ENCODE measurements at places on chromosomes 7 and 10.
A peak's percentile ranks its signal among the peaks of the same experiment; 100 is the strongest.

DNA sequence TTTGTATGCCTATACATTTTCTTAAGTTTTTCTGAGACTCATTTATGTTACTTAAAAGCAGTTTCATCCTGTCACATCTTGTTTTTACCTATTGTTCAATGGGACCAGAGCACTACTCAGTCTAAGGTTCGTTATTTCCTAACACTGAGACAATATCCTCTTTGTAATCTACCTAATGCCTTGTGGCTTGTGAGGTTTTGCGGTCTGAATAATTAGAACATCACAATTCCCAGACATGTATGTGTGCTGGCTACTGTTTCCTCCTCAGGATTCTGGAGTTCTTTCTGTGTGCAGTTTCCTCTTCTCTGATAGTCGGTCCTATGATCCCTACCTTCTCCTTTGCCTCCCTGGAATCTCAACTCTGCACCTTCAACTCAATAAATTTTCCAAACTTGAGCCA is 620.2 kb downstream of the ANKRD7 start:
- no peak for DNase-seq

DNA sequence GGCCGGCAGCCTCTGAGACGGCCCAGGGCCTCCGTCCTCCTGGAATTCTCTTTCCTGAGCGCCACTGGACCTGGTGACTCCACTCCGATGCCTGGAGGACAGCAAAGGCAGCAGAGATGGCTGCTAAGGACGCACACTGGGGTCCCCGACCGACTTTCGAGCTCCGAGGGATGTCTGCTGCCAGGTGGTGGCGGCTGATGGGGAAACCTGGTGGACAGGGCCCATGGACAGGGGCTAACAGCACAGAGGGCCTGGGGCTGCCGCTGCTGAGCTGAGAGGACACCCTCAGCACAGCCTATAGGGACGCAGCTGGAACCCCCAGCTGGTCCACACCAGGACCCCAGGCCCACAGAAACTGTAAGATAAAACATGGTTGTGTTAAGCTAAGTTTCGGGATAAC is 366.3 kb downstream of the DNAJB6 start:
- DNase-seq, result no peak

DNA sequence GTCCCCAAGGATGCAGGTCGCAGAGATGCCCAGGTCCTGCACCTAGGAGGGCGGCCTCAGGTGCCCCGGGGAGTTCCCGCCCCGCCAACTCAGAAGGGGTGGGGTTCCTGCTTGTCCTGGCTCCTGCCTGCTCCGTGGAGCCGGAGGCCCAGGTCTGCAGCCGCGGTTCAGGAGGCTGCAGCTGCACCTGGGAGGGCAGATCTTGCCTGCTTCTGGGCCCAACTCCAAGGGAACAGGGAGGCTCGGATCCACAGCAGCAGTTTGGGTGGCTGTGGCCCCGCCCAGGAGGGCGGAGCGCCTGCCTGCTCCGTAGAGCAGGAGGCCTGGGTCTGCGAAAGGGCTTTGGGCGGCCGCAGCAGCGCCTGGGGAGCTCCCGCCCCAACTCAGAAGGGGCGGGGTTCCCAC is 108.2 kb upstream of the EGR2 start:
- DNase-seq, result no peak

DNA sequence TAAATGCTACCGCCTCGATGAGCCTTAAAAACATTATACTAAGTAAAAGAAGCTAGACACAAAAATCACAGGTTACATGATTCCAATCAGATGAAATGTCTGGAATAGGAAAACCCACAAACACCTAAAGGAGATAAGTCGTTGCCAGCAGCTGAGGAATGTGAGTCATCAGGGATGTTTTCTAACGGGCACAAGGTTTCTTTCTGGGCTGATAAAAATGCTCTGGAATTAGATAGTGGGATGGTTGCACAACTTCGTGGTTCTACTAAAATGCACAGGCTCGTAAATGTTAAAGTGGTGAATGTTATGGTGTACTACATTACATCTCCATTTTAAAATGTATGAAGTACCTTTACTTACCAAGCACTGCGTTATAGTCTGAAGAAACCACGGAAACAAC is 9.7 kb downstream of the ABLIM1 start:
- no peak for DNase-seq

DNA sequence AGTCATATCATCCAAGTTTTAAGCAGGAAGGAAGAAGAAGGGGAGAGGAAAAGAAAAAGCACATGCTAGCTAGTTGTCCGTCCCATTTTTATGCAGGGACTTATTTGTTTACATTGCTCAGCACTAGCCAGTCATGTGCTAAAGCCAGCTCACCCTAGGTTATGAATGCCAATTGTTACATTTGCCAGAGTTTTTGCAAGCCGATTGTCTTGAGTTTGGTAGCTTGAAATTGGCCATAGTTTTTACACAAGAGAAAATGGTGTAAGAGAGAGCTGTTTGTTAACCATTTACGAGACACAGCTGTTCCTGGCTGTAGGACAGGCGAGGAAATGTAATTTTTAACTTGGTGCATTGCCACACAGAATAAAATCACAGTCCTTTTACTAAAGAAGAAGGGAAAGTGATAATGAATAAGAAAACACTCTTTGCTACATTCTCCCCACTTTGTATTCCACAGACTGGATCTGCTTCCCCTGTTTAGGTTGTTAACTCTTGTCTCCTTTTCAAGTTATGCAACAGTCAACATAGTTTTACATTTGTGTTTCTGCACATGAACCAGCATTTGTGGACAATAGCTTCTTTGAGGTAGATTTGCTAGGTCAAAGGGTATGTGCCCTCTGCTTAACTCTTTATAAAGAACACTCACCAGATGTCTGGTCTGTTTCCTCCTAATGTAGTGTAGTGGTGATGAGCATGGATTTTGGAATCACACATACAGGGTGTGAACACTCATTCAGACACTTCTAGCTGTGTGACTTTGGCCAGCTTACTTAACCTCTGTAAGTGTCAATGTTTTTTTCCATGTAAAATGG is 357.2 kb downstream of the LRMDA start:
- no peak for DNase-seq

- DNase-seq, result peak; percentile 34
Measured at GRCh38 chr10:100743626-100744135, 1.7 kb upstream of the PAX2 start.

- DNase-seq, result no peak
Measured at GRCh38 chr10:11610166-11610825, 1.2 kb downstream of the USP6NL start.

DNA sequence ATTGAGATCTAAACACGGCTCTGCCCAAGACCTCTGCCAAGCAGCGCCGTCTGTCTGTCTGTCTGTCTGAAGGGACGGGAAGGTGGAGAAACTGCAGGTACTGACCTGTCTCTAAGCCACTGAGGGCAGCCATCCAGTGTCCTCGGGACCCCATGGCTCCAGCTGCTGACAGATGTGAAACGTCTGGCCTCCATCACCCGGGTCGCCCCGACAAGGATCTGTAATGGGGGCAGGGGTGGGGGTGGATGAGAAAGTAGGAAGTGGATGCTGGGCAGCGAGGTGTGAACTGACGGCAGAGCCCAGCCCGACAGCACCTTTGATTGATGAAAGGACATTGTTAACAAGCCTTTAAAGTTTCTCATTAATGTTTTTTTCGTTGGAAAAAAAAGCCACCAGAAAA is 193.1 kb downstream of the EBF3 start:
- DNase-seq, result no peak

GRCh38 chr10:103746598-103746997 is 108.8 kb downstream of the SH3PXD2A start:
- DNase-seq, result no peak

DNA sequence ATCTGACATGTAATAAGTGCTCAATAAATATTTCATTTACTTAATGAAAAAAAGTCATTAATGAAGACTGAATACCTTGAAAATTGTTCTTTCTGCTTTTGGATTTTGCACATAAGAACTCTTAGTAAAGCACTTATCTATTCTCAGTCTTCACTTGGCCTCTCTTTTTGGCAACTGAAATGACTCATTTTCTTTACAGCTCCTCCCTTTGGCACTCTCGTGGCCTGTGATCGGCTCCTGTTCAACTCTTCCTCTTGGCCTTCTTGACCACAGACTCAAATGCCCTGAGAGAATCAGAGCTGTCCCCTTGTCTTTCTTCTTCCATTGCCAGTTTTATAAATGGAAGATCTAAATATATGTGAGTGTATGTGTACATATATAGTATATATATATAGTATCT is 54.2 kb downstream of the FOXP2 start:
- no peak for DNase-seq

GRCh38 chr7:2820508-2820934 is 23.6 kb downstream of the GNA12 start:
- no peak for DNase-seq

DNA sequence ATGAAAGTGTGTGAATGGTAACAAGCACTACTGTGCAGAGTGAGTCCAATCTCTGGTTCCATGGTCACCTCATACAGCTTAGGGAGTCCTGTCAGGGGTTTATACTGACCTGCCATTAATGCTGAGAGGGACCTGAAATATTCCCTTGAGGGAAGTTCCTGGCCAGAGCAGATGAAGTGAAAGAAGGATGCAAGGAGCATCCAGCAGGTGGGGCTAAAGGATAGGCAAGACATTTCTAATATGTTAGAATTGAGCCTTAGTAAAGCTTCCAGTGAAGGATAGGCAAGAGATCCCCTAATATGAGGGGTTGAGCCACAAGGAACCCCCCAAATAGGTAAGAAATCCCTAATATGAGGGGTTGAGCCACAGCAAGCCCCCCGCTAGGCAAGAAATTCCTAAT is 25.5 kb upstream of the FAM221A start:
- no peak for DNase-seq

GRCh38 chr10:4373612-4374011 is 452.4 kb upstream of the AKR1E2 start:
- no peak for DNase-seq

- no peak for DNase-seq
Measured at GRCh38 chr7:69786730-69787395, 188.6 kb downstream of the AUTS2 start.

DNA sequence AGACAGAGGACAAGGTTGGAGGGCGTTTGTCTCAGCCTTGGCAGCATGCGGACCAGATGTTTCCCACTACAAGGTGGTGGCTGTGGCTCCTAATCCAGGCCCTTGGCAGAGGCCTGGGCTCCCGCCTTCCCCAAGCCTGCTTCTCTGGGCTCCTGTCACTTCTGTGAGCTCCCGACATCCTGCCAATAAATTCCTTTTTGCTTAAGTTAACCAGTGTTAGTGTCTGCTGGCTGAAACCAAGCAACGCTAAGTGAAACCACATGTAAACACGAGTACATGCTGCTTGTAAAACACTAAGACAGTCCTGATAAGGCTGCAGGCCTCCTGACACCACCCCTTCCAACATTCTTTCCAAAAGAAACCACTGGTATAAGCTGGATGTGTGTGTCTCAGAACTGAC is 263.6 kb upstream of the ZMIZ1 start:
- no peak for DNase-seq

DNA sequence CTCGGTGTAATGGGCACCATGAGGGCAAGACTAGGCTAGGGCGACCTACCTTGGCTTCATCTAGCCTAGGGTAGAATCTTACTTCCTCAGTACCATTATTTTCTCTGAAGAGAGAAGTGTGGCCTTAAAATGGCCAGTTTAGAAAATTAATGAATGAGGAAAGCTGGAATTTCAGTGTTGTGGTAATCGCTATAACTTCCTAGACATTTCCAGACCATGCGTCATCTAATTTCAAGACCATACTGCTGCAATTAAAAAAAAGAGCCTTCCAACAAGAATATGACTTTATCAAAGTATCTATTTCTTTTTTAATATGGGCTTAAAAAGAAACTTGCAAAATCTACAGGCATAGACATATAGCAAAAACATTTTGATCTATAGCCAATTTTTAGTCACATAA is 68.5 kb downstream of the CPVL start:
- no peak for DNase-seq

DNA sequence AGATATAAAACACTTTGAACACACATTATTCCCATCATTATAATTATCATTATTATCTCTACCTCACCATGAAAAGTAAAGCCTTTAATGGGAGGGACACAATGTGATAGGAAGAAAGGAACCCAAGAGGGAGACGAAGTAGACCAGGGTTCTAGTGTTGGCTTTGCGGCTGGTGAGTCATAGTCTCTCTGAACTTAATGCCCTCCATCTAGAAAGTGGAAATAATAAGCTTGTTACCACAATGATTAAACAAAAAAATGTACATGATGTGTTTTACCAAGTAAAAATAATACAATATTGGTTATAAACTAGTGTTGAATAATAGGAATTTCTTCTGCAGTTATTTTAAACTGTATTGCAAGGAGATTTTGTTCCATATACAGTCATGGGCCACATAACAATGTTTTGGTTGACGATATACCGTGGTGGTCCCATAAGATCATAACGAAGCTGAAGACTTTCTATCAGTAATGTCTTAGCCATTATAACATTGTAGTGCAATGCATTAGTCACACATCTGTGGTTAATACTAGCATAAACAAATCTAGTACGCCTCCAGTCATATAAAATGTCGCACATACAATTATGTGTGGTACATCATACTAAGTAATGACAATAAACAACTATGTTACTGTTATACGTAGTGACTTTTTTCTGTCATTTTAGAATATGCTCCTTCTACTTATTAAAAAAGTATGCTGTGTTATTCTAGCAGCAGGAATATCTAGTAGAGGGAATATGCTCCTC is 450.6 kb upstream of the SORCS1 start:
- DNase-seq, result no peak

DNA sequence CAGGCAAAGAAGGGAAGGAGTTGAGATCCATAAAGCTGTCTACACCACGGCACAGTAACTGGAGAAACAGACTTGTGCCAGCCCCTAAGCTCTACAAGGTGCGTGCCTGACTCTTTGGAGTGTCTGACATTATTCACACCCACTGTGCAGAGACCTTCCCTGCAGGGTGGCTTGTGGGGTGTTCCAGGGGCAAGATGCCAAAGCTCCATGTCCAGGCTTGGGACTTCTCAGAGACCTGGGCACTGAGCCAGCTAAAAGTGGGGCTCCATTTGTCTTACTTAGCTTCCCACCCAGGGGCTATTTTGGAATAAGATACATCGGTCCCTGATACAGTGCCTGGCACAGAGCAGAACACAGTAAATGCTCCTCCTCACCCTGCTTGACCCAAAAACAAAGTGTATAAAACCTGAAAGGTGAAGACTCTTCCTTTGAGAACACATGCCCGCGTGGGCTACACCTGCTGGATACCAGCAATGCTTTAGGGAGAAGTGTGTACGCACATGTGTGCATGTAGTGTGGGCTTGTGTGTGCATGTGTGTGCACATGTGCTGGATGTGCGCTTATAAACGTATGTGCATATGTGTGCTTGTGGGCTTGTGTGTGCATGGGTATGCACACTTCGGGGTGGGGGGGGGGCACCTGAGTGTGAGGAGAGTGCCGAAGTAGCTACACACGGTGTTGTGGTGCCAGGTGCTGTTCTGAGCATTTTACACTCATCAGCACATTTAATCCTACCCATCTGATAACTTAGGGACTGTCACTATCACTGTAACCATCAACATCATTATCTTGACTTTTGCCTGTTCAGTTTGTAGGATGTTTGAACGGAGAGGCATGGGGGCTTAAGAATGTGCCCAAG is 143.0 kb downstream of the ARHGAP22 start:
- DNase-seq, result no peak

DNA sequence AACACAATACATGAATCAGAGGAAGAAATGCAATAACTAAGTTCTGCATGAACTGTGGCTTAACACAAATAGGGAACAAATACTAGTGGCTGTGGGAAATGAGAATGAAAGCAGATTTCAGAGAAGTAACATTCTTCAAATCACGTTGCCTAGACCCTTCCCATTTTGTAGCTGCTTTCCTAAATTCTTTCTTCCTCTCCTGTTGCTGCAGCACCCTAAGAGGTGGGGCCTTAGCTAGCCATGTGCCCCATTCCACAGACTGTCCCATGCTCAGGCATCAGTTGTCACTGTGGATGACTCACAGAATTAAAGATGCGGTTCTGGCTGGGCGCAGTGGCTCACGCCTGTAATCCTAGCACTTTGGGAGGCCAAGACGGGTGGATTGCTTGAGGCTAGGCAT is 704.7 kb upstream of the C7orf33 start:
- peak; percentile 0 for DNase-seq

Measured in CD4-positive, alpha-beta T cell treated with Interleukin-4 for 4 hours (primary cell).